ENCODE measurements at places on chromosomes 11 and 22. TPM values are rescaled to one million over a fixed set of nuclear protein-coding genes. Genes with fewer than 3 reads are reported as not detected.

The SOX6 gene
- total RNA-seq: 13.4 TPM

- H3K4me3 ChIP-seq: no peak overlapping the region
- peaks cover 12% of the 10 kb centered on the region for H3K36me3 ChIP-seq
- no peaks in the 10 kb centered on the region for H3K4me1 ChIP-seq
- DNase-seq: no peak
- H3K27me3 ChIP-seq: no peaks in the 10 kb centered on the region
These were observed 12.2 kb downstream of the CABIN1 start for GRCh38 chr22:24023204-24023789.

- no peaks in the 10 kb centered on the region for H3K36me3 ChIP-seq
- H3K4me3 ChIP-seq: no peak overlapping the region
- no peaks in the 10 kb centered on the region for H3K4me1 ChIP-seq
- DNase-seq: no peak
These were observed 58.6 kb downstream of the SC5D start for GRCh38 chr11:121351083-121351630.

DNA sequence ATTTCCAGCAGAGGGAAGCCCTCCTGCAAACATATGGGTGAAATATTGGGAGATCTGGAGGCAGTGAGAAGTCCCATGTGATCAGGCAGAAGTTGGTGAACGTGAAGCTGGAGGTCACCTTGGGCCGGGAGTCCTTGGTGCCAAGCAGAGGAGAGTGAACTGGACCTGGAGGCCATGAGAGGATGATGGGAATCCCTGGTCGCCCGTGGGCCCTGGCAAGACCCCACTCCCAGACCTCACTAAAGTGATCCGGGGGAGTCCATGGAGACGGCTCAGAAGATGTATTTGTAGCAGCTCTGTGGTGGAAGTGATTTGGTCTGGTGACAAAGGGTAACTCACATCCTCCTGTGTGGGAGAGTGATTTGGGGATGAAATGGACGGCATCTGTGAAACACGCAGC is 71.0 kb downstream of the ARHGAP8 start:
- no peaks in the 10 kb centered on the region for H3K36me3 ChIP-seq
- H3K4me1 ChIP-seq: no peaks in the 10 kb centered on the region

- H3K27me3 ChIP-seq: peaks cover 30% of the 10 kb centered on the region
- no peak for DNase-seq
- no peaks in the 10 kb centered on the region for H3K4me1 ChIP-seq
These were observed 335.7 kb upstream of the PLET1 start for GRCh38 chr11:112596324-112596723.

GRCh38 chr11:20192151-20192550 is 31.9 kb upstream of the DBX1 start:
- H3K27ac ChIP-seq: no peak overlapping the region
- no peak overlapping the region for H3K4me3 ChIP-seq
- no peaks in the 10 kb centered on the region for H3K36me3 ChIP-seq
- H3K27me3 ChIP-seq: peaks cover 56% of the 10 kb centered on the region
- no peaks in the 10 kb centered on the region for H3K4me1 ChIP-seq

- DNase-seq: no peak
- H3K36me3 ChIP-seq: peaks cover 12% of the 10 kb centered on the region
- no peak overlapping the region for H3K4me3 ChIP-seq
- H3K4me1 ChIP-seq: no peaks in the 10 kb centered on the region
These were observed 96.9 kb downstream of the TRMU start for GRCh38 chr22:46432164-46433068.

The NPAS4 gene
- total RNA-seq: 0.18 TPM

GRCh38 chr11:58796333-58796732 is 48.2 kb downstream of the GLYATL2 start:
- H3K4me1 ChIP-seq: no peaks in the 10 kb centered on the region
- no peak overlapping the region for H3K4me3 ChIP-seq
- no peaks in the 10 kb centered on the region for H3K36me3 ChIP-seq
- H3K27me3 ChIP-seq: peaks cover 44% of the 10 kb centered on the region

- no peak overlapping the region for H3K27ac ChIP-seq
- H3K4me3 ChIP-seq: no peak overlapping the region
- H3K4me1 ChIP-seq: peaks cover 16% of the 10 kb centered on the region
- no peaks in the 10 kb centered on the region for H3K36me3 ChIP-seq
These were observed 13.9 kb upstream of the PNPLA5 start for GRCh38 chr22:43905681-43906080.
